GM23248 (cell line): ENCODE measurements at places on chromosomes 5 and 9. TPM values are rescaled to one million over a fixed set of nuclear protein-coding genes. Genes with fewer than 3 reads are reported as not detected.

DNA sequence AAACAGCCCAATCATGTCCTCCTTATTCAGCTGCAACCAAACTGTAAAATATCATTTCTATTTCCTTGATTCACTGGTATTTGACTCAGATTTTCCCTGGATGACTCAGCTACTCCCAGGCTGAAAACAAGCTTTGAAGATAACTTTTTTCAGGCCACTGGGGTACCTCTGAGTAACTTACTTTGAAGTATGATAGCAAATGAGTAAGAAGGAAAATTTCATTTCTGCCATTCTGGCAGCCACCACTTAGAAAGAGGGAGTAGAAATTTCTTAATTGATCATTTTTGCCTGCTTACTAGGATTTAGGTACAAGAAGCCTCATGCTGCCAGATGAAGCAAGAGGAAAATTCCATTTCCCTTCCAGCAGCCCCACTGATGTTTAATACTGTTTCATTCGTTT, 247.4 kb downstream of the PRELID2 start:
- peaks cover 28% of the 10 kb centered on the region for H3K4me1 ChIP-seq
- 0 out of 2 replicates have a peak overlapping the region, but pooled peaks have one; percentile 8 for H3K4me3 ChIP-seq
- H3K27me3 ChIP-seq, result no peaks in the 10 kb centered on the region
- peak overlapping the region; percentile 45 for H3K27ac ChIP-seq
- H3K36me3 ChIP-seq, result no peaks in the 10 kb centered on the region

- H3K27me3 ChIP-seq, result no peaks in the 10 kb centered on the region
- no peak overlapping the region for H3K27ac ChIP-seq
- DNase-seq, result no peak
- peaks cover 78% of the 10 kb centered on the region for H3K36me3 ChIP-seq
- H3K4me3 ChIP-seq, result no peak overlapping the region
- no peaks in the 10 kb centered on the region for H3K4me1 ChIP-seq
Observed at GRCh38 chr9:132267660-132268059, 87.1 kb downstream of the SETX start.

- no peak for DNase-seq
- no peaks in the 10 kb centered on the region for H3K36me3 ChIP-seq
- no peak overlapping the region for H3K27ac ChIP-seq
- no peak overlapping the region for H3K4me3 ChIP-seq
- H3K4me1 ChIP-seq, result peaks cover 12% of the 10 kb centered on the region
Observed at GRCh38 chr5:173672891-173673290, 56.4 kb upstream of the BOD1 start.

DNA sequence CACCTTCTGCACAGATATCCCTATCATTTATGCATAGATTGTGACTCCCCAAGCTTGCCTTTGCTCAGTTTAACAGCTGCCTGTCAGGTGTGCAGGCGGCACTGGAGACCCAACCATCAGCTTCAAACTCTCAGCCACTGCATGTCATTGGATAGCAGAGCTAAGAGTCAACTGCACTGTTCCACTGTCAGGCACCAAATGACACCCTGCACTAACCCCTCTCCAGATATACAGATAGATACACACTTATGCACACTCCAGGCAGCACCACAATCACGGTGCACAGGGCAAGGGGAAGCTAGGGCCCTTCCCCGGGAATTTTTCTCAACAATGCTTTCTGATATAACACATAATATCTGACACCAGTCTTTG, 142.3 kb downstream of the BNC2 start:
- H3K4me3 ChIP-seq, result peak overlapping the region; percentile 82
- peak; percentile 19 for DNase-seq
- H3K4me1 ChIP-seq, result peaks cover 43% of the 10 kb centered on the region

DNA sequence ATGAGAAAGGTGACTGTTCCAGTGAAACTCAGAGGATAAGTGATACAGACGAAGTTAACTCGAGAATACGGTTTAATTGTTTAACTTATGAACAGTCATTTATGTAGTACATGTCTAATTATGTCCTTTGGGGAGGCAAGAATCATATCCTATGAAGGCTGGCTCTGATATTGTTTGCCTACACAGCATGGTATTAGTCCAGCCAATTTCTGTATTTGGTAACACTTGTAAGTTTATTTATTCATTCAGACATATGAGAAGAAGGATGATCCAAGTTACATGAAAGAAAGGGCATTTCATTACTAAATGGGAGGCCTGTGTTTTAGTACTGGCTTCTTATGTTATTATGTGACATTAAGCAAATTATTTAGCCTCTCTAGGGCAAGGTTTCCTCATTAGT, 199.7 kb downstream of the NNT start:
- DNase-seq, result peak; percentile 2
- H3K4me3 ChIP-seq, result no peak overlapping the region
- 0 out of 2 replicates have a peak overlapping the region, but pooled peaks have one; percentile 2 for H3K27ac ChIP-seq
- no peaks in the 10 kb centered on the region for H3K27me3 ChIP-seq

- H3K27ac ChIP-seq, result no peak overlapping the region
Observed at GRCh38 chr5:146825033-146825432, 53.5 kb downstream of the PPP2R2B start.

The ADAMTS19 gene
- not detected in 2 replicates for total RNA-seq

The PCDHAC1 gene
- total RNA-seq, result 0.38 TPM in 1 of 2 replicates, not detected in the other

The ABITRAM gene
- 10.4 and 12.9 TPM in 2 replicates for total RNA-seq
